ENCODE measurements at places on chromosomes 5 and 9. TPM values are rescaled to one million over a fixed set of nuclear protein-coding genes. Genes with fewer than 3 reads are reported as not detected.

DNA sequence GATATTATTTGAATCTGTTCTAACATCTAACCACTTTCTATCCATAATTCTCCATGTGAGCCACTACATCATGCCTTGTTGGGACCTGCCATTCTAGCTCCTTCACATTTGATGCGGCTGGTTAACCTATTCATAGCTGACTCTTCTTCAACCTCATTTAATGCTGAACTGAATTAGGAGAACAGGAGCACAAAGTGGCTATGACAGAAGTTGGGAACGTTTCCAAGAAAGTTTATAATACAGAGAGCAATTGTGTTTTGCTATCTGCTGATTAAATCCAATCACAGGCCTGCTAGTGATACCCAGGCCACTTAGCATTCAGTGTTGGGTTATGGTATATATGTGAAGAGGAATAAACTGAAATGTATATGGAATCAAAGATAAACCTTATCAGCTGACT lies 440.3 kb downstream of the PTPRD start:
- no peak for DNase-seq

DNA sequence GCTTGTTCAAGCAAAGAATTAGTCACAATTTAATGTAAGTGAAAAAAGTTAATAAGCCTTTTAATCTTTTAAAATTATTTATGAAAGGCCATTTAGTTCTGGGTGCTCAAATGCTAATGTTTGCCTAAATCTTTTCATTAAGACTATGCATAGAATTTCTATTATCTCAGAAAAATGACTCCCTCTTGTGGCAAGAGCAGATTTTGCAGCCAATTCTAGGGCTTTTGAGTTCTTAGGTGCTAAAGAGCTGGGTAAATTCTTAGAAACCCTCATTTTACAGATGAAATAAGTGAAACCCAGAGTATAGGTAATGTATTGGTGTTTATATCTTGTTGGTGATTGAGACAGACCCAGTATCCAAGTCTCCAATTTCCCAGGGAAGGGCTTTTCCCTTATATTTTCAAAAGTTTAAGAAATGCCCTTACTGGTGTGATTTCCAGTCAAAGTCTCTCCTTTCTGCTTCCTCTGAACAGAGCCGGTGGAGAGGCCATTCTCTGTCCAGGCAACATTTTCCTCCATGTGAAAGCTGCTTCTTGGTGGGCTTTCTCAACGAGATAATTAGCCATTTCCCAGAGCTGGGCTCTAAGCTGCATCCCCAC lies 24.1 kb upstream of the PCSK5 start:
- peak; percentile 43 for DNase-seq

The IFNA13 gene
- not detected for polyA plus RNA-seq

GRCh38 chr5:75461679-75462078 lies 49.8 kb downstream of the CERT1 start:
- DNase-seq, result no peak

GRCh38 chr5:158139161-158139560 lies 280.2 kb upstream of the CLINT1 start:
- DNase-seq, result no peak

DNA sequence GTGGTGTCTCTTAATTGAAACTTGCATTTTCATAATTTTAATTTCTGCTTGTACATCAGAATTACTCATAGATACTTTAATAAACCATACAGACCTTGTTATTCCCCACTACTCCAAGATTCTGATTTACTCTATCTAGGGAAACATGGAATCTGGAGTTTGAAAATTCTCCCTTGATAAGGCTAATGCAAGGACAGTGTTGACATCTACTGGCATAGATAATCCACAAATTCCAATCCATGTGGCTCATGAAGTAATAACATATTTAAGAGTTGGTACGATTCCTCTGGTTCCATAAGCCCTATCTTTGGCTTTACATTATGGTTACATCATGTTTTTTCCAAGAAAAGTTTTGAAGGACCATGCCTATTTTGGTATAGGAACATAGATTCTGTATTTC lies 759.2 kb downstream of the TLR4 start:
- DNase-seq, result no peak

- no peak for DNase-seq
These were observed 19.2 kb upstream of the ANKRD18A start for GRCh38 chr9:38639577-38639940.

DNA sequence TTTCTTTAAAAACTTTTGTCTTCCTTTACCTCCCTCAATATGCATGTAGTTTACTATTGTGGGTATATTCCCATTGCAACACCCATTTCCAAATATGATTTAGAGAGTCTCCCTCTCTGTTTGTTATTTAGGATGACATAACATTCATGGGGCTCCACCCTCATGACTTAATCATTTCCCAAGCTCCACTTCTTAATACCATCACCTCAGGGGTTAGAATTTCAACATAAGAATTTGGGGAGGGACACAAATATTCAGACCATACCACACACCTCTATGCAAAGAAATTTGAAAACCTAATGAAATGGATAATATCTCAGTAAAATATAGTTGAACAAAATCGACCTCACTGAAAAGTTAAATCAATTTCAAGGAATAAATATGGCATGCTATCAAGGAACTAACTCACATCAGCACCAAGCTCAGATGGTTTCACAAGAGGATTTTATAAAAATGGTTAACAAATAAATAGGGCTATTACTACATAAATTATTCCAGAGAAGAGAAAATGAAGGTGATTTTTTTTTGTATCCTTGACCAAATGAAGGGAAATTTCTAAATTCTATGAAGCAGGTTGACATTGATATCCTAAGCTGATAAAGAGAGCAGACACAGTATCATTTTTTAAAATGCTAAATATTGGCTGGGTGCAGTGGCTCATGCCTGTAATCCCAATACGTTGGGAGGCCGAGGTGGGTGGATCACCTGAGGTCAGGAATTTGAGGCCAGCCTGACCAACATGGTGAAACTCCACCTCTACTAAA lies 20.2 kb upstream of the UBTD2 start:
- DNase-seq, result no peak

DNA sequence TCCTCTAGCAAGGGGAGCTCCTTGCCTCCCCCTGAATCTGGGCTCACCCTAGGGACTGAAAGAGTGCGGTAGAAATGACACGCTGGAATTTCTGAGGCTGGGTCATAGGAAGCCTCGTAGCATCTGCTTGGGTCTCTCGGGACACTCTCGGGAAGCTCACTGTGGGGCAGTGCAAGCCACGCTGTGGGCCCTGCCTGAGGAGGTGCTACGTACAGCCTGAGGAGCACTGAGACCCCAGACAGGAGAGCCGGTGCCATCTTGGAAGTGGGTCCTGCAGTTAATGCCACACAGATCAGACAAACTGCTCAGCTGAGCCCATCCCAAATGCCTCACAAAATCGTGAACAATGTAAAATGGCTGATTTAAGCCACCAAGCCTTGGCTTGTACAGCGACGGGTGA lies 1.8 kb downstream of the MRPL36 start:
- no peak for DNase-seq

GRCh38 chr5:124905256-124906130 lies 159.1 kb upstream of the ZNF608 start:
- DNase-seq, result no peak

DNA sequence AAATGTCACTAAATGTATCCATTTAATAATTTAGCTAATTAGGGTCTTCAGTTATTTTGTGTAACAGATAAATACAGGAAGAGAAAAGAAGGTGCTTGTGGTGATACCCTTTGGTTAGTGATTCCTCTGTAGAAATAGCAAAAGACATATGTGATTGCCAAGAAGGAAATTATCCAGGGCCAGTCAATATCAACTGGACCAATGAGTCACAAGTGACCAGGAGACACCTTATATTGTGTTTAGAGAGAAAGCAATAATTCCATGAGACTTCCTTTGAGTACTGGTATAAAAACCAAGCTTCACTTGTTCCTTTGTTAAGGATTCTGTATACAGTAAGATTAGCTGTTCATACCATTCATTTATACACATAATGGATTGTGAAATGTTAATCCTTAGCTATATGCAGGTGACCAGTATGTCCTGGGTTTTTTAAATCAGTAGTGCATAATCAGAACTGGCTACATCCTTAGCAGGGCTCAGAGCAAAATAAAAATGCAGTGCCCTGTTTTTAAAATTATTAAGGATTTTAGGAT lies 11.7 kb upstream of the F2R start:
- no peak for DNase-seq

- no peak for DNase-seq
These were observed 44.4 kb downstream of the HMGCR start for GRCh38 chr5:75381456-75381855.

The OR1L1 gene
- not detected for polyA plus RNA-seq

The ANKRD31 gene
- 0.46 TPM for polyA plus RNA-seq

- no peak for DNase-seq
These were observed 455.0 kb upstream of the CLINT1 start for GRCh38 chr5:158313733-158314464.

GRCh38 chr5:133790898-133791297 lies 177.5 kb downstream of the C5orf15 start:
- DNase-seq, result no peak

The LCN2 gene
- 1.2 TPM for polyA plus RNA-seq

- no peak for DNase-seq
These were observed 27.2 kb downstream of the ARHGAP26 start for GRCh38 chr5:142797420-142797819.

The MARCOL gene
- not detected for polyA plus RNA-seq
